ENCODE measurements at places on chromosomes 2 and 18.

GRCh38 chr18:55786651-55787272 lies 198.8 kb upstream of the TCF4 start:
- no peak for DNase-seq

GRCh38 chr2:111191877-111192276 lies 71.2 kb downstream of the BCL2L11 start:
- DNase-seq = no peak

GRCh38 chr18:78292618-78293380 lies 686.8 kb upstream of the SALL3 start:
- no peak for DNase-seq

DNA sequence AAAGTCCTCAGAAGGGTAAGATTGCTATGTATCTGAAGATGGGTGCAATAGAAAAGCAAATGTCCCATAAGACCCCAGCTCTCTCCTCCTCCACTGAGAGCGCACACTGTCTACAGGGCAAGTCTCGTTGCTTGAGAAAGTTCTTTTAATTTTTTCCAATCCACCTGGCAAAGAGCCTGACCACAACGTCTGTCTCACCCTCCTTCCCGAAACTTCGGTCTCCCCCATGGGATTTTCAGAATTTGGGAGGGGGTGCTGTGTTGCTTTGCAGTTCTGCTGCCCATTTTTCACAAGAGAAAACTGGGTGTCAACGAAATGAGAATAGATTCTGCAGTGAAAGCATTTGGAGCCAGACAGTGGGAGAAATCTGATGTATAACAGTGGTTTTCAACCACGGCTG lies 40.4 kb downstream of the SERTAD2 start:
- DNase-seq = no peak

- DNase-seq = no peak
Measured at GRCh38 chr2:165505514-165505913, 36.0 kb downstream of the CSRNP3 start.

DNA sequence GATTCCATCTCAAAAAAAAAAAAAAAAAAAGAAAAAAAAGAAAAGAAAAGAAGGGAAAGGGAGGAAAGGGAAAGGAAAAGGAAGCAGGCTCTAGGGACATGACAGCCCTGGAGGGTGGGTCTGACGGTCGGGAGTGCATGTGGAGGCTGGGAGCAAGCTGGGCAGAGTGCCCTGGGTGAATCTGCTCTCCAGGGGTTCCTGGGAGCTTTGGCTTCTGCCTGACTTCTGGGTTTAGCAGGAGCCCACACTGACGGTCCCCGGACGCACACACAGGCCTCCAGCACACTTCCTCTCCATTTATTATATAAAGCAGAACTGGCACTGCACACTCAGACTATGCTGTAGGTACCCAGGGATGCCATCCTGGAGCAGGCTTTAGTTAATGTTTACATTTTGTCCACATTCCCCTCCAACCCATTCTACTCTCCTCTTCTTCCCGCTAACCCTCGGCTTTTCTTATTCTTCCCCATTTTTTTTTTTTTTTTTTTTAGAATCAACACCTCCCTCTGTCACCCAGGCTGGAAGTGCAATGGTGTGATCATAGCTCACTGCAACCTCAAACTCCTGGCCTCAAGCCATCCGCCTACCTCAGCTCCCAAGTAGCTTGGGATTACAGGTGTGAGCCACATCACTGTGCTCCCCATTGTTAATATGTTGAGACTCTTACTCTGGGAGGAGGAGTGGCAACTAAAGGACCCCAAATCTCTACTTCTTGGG lies 151.1 kb upstream of the SLC1A4 start:
- DNase-seq = no peak

GRCh38 chr18:43661570-43661969 lies 384.3 kb upstream of the SYT4 start:
- DNase-seq = no peak

GRCh38 chr2:128644718-128645256 lies 326.1 kb upstream of the HS6ST1 start:
- DNase-seq = no peak

DNA sequence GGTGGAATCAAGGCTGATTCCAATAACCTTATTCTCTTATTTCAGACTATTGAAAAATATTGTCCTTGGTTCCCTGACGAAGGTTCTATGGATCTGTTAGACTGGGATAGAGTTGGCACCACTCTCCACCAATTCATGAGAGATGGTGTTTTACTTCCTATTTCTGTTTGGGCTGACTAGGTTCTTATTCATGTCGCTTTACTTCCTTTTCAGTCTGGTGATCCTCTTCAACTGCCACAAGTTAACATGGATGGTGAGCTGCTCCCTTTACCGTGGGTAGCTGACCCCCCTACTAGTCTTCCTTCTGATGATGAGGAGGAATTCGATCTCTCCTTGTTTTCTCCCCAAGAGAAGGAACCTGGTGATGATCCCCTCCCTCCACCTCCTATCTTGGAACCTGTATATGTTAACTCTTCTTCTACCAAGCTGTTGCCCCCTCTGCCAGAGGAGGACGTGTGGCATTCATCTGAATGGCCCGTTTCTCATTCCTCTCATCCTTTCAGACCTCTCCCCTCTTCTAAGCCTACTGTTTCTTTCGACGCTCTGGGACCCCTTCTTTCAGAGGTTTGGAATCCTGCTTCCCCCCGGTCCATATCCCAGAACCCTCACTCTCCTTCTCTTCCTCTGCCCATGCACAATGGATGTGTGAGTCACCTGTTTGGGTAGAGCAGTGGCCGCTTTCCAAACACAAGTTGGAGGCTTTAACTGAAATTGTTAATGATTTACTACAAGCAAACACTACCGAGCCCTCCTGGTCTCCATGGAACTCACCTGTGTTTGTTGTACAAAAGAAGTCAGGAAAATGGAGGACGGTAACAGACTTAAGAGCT lies 13.5 kb upstream of the CNOT11 start:
- DNase-seq = no peak

GRCh38 chr2:239355139-239355538 lies 45.7 kb downstream of the HDAC4 start:
- no peak for DNase-seq

GRCh38 chr2:192267484-192267883 lies 72.8 kb upstream of the TMEFF2 start:
- no peak for DNase-seq

GRCh38 chr2:792687-793086 lies 115.5 kb upstream of the TMEM18 start:
- no peak for DNase-seq

- no peak for DNase-seq
Measured at GRCh38 chr18:58194028-58194427, 150.0 kb downstream of the NEDD4L start.

DNA sequence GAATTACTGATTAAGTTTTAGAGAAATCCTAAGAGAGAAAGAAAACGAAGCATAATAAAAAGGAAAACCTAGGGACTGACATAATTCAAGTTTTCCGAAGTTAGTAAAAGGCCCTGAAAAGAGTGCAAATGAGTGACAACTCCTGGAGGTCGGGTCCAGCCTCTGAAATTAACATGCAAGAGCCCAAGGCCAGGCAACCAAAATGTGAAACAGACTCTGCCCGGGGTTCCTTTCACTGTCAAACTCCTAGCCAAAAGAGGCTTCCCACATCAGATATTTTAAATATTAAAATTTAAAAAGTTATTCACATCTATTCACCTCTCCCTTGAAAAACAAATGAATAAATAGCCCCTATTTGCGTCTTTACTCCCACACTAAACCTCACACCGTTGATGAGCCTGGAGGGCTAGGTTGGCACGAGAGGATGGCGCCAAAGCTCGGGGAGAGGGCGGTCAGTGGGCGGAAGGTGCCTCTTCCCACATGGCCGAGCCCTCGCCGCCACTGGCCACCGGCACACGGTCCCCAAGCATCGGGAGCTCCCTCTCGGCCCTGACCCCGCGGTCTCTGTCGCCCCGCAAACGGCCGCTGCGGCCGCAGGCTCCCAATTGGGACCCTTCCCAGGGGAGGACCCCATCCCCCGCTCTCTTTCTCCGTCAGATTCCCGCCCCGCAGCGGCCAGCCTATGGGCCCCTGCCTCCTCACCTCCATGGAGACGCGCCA lies 630 bp downstream of the PPM1G start:
- DNase-seq = peak; percentile 7

- DNase-seq = no peak
Measured at GRCh38 chr18:36412778-36413177, 115.3 kb downstream of the FHOD3 start.

DNA sequence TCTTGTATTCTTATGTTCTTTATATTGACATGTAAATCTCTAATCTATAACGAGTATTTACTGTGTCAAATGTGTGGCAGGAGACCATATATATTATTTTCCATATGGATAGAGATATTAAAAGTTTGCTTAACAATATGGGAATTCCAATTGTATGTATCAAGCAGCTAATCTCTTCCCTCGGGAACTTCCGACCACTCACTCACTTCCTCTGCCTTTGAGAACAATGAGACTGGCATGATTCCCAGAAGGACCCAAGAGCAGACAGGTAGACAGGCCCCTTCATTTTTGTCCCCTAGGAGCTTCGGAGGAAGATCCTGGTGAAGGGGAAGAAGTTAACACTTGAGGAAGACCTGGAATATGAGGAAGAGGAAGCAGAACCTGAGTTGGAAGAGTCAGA lies 24.1 kb downstream of the PLCD4 start:
- no peak for DNase-seq

- no peak for DNase-seq
Measured at GRCh38 chr2:127769587-127769986, 41.4 kb downstream of the WDR33 start.

DNA sequence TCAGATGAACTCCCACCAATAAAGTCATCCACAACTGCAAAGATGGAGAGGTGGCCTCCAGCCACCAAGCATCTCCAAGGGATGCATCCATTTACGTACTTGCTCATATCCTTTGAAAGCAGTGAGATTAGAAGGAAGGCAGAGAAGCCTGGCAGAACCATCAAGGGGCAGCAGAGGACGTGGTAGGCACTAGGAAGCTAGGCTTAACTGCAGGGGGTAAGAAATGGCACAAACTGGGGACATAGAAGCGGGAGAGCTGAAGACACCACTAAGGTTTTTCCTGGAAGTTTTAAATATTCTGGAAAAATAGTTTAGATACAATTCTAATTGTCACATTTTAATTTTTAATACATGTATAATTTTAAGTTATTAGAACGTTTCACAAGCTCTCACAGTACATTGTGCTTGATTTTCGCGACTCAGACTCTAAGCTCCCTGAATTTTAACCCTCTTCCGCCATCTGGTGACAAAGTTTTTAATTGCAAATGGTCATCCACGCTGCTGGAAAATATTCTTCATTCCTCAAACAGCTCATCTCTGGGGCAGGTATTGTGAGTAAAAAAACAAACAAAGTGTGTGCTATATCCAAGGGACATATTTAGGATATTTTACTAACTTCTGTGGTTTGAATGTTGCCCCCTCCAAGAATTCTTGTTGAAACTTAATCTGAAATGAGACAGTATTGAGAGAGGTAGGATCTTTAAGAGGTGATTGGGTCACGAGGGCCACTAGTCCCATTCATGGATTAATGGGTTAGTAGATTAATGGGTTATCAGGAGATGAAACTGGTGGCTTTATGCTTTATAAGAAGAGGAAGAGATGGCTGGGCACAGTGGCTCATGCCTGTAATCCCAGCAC lies 1.6 kb upstream of the PSTPIP2 start:
- DNase-seq = peak; percentile 82

- no peak for DNase-seq
Measured at GRCh38 chr2:192828947-192829346, 634.2 kb upstream of the TMEFF2 start.

GRCh38 chr2:219718066-219718465 lies 90.6 kb downstream of the SLC4A3 start:
- DNase-seq = no peak

DNA sequence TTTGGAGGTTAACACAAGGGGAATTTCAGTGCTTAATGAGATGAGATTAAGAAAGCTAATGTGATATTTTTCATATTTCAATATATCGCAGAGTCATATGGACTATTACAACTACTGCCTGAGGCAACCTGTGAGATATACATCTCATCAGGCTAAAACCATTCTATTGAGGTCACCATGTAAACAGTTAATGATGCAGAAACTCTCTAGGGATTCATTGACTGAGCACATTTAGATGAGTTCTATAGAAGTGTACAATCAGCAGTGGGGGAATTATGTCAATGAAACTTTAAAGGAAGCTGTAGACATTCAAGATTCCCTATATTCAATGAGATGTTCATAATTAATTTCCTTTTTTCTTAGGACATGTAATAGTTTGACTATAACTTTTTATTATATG lies 687.4 kb upstream of the SYT4 start:
- DNase-seq = no peak

- no peak for DNase-seq
Measured at GRCh38 chr2:109645412-109646184, 31.4 kb downstream of the SOWAHC start.

DNA sequence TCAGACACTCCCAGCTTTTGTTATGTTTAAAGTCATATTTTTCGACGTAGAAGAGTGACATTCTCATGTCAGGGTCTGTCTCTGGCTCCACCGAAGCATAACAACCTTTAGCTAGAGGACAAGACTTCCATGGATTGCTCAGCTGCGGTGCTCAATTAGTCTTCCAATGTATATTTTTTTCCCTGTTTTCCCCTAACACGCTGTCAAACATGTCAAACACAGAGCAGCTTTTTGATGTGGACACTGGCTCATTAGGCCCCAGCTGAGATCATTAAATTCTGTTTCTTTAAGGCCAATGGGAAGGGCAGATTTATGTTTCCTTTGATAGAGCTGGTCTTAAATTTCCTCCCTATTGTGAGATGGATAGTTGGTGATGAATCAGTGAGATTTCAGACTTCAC lies 525.4 kb downstream of the PIK3C3 start:
- no peak for DNase-seq

GRCh38 chr2:129723277-129724020 lies 256.0 kb upstream of the RAB6C start:
- DNase-seq = no peak

- no peak for DNase-seq
Measured at GRCh38 chr18:8779251-8779650, 73.9 kb downstream of the MTCL1 start.

DNA sequence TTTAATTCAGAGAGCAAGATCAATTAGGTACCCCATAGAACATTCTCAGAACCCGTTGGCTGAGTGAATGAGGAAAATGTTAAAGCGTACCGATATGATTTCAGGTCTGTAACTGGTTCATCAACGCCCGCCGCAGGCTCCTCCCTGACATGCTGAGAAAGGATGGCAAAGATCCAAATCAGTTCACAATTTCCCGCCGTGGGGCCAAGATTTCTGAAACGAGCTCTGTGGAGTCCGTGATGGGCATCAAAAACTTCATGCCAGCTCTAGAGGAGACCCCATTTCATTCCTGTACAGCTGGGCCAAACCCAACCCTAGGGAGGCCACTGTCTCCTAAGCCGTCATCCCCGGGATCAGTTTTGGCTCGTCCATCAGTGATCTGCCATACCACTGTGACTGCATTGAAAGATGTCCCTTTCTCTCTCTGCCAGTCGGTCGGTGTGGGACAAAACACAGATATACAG lies 7.3 kb downstream of the TGIF1 start:
- DNase-seq = no peak
